Activated T-helper 2 cell treated with anti-CD3 and anti-CD28 coated beads, Interferon-gamma antibody, Interleukin-2, Interleukin-4, amounts not matched to agents 10 μg/mL and 5 μg/mL and 100 μg/mL, durations not matched to agents 14 hours and 24 hours and 36 hours (primary cell): ENCODE measurements at places on chromosomes 7 and 10.

DNA sequence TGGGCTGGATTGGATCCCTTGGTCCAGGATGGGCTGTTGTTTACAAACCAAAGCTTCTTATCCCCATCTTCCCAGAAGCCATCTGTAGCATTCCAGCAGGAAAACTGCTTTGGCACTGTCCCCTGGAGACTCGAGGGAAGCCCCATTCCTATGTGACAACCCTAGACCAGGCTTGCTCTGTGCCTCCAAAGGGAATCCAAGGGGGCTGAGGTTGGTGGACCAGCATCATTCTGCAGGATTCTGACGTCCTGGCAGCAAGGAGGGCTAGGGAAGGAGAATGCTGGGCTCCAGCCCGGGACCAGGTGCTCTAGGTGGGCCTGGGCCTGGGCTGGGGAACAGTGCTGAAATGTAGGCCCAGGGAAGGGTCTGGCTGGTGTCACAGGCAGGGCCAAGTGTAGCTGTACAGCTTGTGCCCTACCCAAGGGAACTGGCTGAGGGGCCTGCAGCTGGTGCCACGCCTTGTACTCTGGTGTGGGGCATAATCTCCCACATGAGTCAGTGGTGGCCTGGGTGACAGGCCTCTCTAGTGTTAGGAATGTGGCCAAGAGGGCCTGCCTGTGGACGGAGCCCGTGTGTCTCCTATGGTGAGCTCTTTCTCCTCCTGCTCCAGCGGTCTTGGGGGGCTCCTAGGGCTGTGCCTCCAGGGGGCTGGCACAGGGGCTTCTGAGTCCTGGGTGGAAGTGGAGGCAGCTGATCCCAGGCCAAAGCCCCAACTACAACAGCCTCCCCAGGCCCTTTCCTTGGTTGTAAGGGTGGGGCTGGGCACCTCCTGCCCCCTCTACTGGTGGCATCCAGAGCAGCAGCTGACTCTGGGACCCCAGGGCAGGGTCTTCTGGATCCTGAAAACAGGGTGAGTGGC, 25.2 kb downstream of the TRIM8 start:
- DNase-seq, result no peak

- DNase-seq, result no peak
Measured at GRCh38 chr10:79320820-79321493, 26.3 kb upstream of the PPIF start.

DNA sequence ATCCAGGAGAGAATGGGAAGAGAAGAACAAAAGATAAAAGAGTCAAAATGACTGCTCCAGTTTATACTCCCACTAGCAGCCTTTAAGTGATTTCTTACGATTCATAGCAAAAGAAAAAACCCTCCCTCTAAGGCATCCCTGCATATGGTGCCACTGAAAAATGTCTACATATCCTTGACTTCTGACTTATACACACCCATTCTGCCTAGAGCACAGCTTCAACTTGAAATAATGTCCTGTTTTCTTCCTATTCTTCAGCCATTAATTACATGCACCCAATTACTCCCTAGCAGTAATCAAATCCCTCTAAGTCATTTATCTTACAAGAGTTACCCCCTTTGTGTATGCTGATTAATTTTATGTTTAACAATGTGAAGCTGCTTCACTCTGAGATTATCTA, 393.5 kb downstream of the HTR7 start:
- DNase-seq, result no peak

DNA sequence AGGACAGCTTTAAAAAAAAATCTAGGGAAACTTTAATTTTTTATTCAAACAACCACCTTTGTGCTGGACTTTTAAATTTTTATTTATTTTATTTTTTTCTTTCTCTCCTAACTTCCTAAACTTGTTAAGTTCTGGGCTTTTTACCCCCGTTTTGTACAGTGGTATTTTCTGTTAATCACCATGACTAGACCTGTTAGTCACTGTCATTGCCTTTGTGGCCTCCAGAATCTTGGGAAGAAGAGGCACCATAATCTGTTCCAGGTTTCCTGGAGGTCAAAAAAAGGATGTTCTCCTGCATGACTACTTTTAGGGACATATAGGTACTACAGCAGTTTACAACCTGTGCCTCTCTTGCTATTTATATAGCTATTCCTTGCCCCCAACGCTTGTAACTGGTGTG, 31.1 kb upstream of the DDX50 start:
- no peak for DNase-seq

DNA sequence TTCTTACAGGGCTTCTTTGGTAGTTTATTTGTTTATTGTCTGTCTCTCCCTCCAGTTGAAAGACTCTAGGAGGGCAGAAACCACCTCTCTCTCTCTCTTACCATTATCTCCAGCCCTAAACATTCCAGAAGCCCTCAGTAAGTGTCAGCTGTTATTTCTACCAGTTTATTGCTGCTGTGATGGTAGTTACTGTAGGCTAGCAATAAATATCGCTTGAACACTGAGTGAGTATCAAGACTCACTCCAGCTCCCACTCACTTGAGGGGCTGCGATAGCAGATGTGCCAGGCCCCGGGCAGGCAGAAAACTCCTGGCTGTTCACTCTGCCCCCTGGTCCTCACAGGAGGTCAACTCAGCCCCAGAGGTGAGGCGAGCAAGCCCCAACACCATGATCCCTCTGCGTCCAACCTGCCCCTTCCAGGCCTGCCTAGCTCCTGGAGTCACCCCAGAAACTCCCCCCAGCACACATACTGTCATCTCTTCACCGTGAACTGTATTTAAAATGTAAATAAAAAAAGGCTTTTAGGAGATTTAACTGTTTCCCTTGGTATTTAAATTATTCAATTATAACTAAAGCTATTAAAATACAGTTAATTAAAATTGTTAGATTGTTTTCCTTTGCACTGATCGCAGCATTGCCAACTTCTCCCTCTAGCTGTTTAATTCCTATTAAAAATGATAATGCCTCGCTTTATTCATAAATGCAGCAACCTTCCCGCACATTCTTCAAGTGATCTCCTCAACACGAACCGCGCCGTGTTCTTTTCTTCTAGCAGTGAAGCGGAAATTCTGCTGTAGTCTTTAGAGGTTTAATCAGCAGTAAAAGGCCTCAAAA, 321.1 kb upstream of the ZMIZ1 start:
- DNase-seq, result no peak

DNA sequence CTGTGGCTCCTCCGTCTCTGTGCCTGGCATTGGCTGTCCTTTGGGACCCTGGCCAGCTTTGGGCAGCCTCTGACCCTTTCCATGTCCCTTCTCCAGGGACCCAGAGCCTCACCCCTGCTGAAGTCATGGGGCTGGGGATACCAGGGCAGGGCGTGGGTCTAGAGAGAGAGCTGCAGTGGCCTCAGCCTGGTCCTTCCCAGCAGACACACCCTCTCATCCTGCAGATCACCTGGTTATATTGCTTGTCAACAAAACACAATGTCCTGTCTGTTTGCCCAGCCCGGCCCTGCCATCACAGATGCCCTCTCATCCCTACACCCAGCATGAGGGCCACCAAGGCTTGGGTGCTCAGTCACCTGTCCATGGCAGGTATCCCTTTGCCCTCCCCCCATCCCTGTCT, 1.8 kb downstream of the MUC17 start:
- no peak for DNase-seq

GRCh38 chr7:49346195-49346899, 422.0 kb downstream of the CDC14C start:
- no peak for DNase-seq

- no peak for DNase-seq
Measured at GRCh38 chr10:21290499-21291160, 234.9 kb downstream of the SKIDA1 start.

DNA sequence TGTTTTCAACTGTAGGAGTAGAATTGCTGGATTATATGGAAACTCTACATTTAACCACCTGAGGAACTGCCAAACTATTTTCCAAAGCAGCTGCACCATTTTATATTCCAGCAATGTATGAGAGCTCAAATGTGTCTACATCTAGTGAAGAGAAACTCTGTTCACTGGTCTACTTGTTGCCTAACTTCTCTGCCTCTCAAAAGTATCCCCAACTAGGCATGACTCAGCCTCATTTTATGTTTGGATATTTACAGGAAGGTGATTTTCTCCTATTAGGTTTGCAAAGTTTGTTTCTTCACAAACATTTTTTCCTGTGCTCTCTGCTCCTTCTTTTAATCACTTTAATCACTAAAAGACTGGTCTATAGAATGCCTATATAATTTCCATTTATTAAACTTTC, 37.1 kb upstream of the SRI start:
- DNase-seq, result no peak

GRCh38 chr10:117804470-117805011, 242.2 kb downstream of the RAB11FIP2 start:
- DNase-seq, result no peak

DNA sequence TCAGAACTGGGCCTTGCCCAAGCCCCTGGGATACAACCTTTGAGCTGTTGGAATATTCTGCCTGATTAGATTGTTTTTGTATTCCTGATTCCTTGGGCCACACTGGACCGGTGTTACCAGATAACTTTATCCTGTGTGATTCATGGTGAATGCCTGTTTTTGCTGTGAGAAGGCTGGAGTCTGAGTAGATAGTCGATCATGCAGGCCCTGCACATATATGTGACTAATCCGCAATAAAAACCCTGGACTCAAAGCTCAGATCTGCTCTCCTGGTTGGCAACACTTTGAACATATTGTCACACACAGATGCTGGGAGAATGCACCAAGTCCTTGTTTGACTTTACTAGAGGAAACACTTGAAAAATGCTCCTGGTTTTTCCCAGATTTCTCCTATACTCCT, 183.9 kb upstream of the MBL2 start:
- no peak for DNase-seq

DNA sequence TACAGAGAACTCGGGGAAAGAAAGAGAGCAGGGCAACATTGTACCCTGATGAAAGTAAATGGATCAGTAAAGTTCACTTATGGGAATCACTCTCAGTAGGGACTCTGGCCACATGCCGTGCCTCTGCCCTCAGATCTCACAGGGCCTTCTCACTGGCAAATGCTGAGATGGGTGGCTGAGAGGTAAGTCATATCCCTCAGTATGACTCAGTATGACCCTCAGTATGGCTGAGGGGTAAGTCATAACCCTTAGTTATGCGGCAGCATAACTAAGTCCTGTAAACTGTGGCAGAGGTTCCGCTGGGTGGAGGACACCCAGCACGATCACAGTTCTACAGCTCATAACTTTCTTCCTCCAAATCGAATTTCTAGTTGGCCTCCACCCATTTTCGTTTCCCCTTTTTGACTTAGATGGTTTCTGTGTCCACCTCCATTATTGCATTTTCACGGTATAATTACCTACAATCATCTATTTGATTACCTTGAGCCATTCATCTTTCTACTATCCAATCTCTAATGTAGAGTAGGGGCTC, 26.5 kb upstream of the WNT16 start:
- DNase-seq, result no peak

DNA sequence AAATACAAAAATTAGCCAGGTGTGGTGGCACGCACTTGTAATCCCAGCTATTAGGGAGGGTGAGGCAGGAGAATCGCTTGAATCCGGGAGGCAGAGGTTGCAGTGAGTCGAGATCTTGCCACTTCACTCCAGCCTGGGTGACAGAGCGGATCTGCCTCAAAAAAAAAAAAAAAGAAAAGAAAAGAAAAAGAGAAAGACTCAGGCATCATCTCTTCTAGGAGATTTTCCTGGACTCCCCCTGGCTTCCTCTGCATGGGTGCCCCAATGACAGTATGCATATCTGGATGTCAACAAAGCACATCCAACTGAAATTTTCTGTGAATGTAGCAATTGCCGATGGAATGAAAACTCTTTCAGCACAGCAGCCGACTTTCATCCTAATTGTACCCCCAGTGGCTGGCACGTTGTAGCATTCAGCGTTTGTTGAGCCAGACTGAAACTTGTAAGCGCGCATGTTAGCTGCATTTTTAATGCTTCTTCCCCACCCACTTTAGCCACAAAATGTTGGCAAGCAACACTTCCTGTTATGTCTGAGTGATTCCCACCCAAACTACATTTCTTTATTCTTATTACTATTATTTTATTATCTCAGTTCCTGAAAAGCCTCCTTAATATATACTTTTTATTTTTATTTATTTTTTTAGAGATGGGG, 70.2 kb downstream of the PRTFDC1 start:
- peak; percentile 12 for DNase-seq

DNA sequence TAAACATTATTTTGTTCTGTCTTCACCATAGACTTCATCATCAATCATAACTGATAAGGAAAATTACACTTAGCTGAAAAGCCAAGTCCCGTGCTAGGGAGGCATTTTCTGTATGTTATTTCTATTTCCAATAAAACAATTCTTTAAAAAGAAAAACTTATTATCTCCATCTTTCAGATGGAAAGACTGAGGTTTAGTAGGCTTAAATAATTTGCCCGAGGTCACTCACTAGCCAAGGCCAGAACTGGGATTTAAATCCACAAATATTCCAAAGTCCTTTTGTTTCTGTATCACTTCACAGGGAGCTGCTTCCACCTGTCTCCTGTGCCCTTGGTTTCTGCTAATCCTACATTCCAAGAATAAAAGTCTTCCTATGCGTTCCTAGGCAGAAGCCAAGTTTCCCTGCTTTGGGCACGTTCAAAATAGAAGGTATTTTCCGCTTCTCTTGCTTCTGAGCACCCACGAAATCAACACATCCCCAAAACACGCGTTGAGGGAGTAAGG, 732 bp downstream of the CPVL start:
- DNase-seq, result no peak

DNA sequence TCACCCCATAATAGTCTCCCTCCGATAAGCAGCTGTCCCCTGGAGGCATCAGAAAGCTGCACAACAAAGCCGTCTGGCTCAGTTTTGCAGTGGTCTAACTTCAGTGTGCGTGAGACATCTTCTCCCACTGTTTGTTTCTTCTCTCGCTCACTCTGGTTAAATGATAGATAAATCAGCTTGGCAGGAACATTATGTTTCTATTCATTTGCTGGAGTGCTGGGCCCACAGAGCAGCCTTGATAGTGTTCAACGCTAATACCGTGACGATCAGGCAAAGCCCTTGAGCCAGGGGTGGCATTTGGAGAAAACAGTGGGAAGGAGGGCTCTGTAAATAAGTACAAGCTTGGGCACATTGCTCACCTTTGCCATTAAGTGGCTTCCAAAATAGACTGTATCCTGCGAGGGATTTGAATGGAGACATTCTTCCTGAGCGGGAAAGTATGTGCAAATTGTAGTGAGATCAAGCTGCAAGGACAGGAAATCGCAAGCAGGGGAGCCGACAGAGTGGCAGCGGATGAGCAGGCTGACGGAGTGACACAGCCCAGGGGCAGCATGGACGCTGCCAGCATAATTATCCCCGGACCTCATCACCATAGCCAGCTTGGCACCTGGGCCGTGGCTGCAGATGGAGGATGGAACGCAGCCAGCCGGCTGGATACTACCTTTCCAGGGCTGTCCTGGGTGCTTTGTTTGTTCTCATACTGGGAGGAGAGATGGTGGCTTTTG, 256.8 kb upstream of the FZD8 start:
- DNase-seq, result no peak
